ENCODE measurements at places on chromosomes 2 and 18.

- DNase-seq, result no peak
Observed at GRCh38 chr2:168422584-168422983, 33.5 kb upstream of the CERS6 start.

DNA sequence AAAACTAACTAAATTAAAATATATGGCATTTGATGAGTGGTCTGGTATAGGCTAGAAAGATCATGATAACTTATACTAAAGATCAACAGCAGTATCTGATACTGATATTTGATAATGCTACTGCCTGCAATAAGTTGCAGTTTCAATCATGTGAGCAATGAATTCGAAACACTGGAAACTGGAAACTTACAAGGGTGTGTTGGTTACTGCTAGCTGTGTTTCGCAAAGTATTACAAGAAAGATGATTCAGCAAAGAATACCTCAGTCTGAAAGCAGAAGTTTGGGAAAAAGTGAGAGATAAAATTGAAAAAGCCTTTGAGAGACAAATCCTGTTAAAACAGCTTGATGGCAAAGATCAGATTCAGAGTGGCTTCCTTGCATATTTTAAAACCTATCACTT is 294.5 kb downstream of the CCDC178 start:
- no peak for DNase-seq

DNA sequence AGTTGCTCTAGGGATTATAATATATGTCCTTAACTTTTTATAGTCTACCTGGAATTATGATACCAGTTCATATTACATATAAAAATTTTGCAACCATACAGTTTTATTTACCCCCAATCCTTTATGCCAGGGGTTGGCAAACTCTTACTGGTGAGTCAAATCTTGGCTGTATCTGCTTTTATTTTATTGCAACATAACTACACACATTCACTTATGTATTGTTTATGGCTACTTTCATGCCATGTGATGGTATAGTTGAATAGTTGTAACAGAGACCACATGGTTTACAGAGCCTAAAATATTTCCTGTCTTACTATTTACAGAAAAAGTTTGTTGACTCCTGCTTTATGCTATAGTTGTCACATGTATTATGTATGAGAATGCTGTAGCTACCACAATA is 25.8 kb upstream of the DLX2 start:
- DNase-seq, result no peak

DNA sequence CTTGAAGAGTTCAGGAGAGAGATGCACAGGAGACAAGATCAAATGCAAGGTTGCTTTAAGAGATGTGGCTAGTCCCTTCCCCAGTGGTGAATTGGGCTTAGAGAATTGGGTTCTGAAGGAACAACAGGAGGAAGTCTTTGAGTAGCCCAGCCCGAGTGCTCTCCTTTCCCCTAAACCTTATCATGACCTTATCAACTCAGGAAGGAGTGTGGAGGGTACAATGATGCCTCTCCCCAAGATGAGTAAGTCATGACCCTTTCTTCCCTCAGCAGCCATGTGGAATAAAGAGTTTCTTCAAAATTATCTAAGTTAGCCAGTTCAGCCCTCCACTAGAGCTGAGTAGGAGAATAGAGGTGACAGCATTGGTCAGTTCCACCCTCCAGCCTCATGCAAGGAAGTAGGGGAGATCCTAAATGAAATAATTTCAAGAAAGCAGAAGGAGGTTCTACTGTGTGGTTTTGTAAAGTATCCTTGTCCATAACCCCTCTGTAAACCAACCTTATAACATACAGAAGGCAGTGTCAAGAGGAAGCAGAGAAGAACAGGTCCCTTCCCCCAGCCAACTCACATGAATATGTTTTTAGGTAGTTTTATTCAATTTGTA is 88.4 kb downstream of the ARHGAP15 start:
- no peak for DNase-seq

- no peak for DNase-seq
Observed at GRCh38 chr2:50995610-50996009, 36.3 kb downstream of the NRXN1 start.

- no peak for DNase-seq
Observed at GRCh38 chr2:172865422-172865821, 129.8 kb downstream of the RAPGEF4 start.

- DNase-seq, result no peak
Observed at GRCh38 chr2:102172745-102173144, 14.1 kb upstream of the IL1RL2 start.
